ENCODE measurements at places on chromosomes 2 and 18.

- DNase-seq = no peak
Observed at GRCh38 chr2:242040681-242041080, 171.2 kb downstream of the RTP5 start.

DNA sequence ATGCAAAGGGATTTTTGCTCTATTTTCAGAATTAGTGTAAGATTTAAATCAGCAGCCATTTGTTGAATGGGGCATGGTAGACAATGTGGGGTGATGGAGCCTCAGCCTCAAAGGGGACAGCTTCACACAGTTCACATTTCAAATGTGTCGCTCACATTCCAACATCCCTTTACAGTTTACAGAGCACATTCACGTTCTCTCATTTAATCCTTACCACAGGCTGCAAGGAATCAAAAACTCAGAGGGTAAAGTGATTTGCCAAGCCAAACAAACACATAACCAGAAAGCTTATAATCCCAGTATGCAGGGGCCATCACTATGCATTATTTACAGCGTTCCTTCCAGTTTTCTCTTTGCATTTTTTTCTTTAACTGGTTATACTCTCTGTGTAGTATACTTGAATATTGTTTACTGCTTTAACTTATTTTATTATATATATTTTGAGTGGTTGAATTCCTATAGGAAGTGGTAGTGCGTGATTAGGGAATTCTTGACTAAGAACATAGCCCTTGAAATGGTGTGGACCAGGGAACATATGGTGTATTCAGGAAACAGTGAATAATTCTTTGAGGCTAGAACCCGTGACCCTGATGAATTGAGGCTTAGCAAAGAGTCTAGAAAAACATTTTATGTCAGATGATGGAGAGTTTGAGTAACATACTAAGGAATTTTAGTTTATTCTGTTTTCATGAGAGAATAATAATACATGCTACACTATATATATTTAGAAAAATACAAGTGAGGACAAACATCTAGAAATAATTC, 18.1 kb upstream of the TAF1B start:
- no peak for DNase-seq

DNA sequence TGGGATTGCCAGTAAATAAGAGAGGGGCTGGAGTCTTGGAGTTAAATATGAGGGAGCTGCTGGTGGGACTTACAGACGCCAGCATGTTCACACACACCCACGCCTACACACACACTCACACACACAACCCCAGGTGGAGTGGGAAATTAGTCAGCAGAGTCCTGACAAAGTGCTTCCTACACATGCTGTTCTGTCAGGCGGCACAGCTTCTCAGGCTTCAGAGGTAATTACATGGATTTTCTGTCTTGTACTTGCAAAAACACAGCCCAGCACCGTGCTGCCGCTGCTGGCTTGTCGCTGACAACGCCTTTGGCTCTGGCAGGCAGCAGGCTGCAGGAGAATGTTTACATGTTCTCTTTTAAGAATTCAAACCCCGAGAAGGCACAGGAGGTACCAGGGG, 1186.3 kb upstream of the CELF4 start:
- DNase-seq = no peak

DNA sequence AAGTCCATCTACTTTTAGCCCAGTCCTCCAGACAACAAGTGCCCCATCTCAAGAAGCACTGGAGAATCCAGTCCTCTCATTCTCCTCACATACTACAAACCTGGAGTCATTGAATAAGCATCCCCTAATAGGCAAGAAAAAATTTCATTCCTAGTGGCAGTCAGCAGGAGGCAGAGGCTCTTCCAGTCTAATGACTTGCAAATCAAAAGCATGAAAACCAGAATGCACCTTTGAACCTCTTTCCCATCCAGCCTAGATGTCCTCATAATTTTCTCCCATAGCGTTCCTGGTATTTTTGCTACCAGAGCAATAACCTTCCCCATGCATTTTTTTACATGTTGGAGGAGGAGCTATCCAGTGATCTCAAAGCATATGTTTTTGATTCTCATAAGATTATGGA, 252.6 kb downstream of the TTC32 start:
- DNase-seq = no peak

DNA sequence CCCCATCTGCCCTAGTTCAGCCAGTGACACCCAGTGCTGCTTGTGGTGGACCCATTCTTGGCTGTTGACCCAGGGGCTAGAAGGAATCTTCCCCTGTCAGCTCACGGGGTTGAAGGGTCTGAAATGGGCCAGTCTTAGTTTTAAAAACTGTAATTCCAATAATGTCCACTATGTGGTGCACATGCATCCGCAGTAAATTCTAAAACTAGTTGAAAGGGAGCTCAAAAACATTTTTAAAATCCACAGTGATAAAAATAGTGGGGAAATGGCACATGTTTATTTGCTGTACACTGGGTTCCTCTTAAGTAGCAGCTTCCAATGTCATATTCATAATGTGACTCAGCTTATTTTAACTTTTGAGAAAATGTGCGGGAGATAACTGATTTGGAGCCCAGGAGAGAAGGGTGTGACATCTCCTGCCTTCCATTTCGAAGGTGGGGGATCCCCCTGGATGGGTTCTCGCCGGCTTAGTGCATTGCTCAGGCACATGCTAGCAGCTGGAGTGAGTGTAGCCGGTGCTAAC, 32.8 kb downstream of the GRHL1 start:
- DNase-seq = peak; percentile 46

- no peak for DNase-seq
Observed at GRCh38 chr2:155600296-155600695, 732.2 kb downstream of the NR4A2 start.

- DNase-seq = no peak
Observed at GRCh38 chr2:119158563-119159347, at the start of gene C1QL2. TSS of gene C1QL2 (minus strand) at chr2:119158751. CDS start at chr2:119158269, 482 bp downstream.

GRCh38 chr2:46704041-46704440, 211.6 kb downstream of the MCFD2 start:
- no peak for DNase-seq

DNA sequence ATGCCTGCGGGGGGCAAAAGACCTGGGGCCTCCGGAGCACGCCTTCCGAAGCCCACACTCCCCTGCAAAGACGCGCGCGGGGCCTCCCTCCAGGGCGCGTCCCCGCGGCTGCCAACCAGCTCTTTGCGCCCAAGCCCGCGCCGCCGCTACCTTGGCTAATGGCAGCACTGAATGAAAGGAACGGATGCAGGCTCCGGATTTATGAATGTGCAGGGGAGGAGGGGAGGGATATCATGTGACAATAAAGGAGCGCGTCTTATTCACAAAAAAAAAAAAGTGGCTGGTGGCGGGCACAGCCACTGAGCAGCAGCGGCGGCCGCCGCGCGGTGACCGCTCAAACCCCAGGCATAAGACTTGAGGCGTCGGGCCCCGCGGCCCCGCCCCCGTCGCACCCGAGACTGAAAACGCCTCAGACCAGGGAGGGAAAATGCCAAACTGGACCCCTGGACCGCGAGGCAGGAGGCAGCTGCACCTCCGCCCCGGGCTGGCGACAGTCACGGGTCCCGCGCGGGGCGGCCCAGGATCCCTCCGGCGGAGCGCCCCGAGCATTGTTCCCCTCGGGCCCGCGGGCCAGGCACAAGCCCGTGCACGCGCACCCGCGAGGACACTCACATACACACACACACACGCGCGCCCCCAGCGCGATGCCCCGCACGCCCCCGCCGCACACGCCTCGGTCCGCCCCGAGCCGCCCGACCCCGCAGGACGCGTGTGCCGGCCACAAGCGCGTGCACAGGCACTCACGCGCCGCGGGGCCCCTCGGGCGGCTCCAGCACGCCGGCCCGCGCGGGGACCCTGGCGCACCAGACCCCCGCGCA, 1.6 kb downstream of the SPRED2 start:
- DNase-seq = peak; percentile 47

- DNase-seq = peak; percentile 1
Observed at GRCh38 chr2:23077596-23077995, 307.4 kb upstream of the KLHL29 start.

- no peak for DNase-seq
Observed at GRCh38 chr2:185644828-185645227, 93.8 kb upstream of the FSIP2 start.

DNA sequence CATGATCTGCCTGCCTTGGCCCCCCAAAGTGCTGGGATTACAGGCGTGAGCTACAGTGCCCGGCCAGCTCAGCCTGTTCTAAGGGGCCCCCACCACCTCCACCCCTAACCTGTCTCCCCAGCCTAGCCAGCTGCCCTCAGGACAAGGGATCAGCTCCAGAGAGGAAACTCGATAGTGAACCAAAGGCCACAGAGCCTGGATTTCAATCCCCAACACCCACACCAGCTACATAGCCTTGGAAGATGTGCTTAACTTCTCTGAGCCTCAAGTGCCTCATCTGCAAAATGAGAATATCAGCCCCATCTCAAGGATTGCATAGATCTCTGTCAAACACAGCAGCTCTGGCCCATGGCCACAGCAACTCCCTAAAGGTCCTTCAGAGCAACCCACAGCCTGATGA, 32.0 kb downstream of the BIN1 start:
- DNase-seq = no peak

- DNase-seq = no peak
Observed at GRCh38 chr2:177667626-177668025, 275.1 kb downstream of the AGPS start.

- DNase-seq = no peak
Observed at GRCh38 chr2:42296226-42296625, 64.8 kb downstream of the COX7A2L start.

- DNase-seq = peak; percentile 55
Observed at GRCh38 chr18:62979176-62979575, 263.8 kb downstream of the PHLPP1 start.
